ENCODE measurements at places on chromosomes 7 and 10. TPM values are rescaled to one million over a fixed set of nuclear protein-coding genes. Genes with fewer than 3 reads are reported as not detected.

GNG11 gene
- not detected for total RNA-seq

XRCC2 gene
- total RNA-seq = 9.7 TPM

VGF gene
- total RNA-seq = 0.30 TPM

GPR158 gene
- total RNA-seq = not detected

PON1 gene
- total RNA-seq = not detected

TASOR2 gene
- 35.1 TPM for total RNA-seq

DNA sequence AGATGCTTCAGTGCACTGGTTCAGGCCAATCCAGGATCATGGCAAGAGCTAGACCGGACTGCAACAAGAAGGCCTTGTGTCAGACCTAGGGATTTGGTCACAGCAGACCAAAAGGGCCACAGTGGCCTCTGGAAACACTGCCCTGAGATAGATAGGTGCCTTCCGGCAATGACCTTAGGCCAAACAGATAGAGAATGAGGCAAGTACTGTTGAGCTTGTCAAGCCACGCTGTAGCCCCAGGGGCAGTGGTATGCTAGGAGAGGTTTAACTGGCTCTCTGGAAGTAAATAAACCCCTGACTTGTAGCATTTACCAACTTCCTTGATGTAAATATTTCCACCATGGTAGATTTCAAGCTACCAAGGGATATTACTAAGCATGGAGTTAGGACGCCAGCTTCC, 197.5 kb downstream of the GRID1 start:
- no peak for DNase-seq

GRCh38 chr10:29691564-29692072, 56.8 kb upstream of the SVIL start:
- no peak for DNase-seq

DNA sequence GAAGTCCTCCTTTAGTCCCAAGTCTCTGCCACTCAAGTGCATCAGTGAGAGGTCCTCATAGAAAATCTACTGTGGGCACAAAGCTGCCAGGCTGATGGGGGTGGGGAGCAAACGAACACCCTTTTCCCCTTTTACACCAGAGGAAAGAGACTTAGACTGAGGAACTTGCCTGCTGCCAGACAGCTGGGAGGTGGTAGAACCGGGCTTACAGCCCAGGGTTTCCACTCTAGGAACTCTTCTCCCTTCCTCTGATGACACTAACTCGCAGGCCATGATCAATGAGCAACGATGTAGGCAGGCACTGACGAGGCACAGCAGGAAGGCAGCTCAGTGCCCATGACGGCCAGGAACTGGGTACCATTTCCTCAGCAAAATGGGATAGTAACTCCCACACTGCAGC, 11.0 kb upstream of the SH2D4B start:
- DNase-seq = no peak

DNA sequence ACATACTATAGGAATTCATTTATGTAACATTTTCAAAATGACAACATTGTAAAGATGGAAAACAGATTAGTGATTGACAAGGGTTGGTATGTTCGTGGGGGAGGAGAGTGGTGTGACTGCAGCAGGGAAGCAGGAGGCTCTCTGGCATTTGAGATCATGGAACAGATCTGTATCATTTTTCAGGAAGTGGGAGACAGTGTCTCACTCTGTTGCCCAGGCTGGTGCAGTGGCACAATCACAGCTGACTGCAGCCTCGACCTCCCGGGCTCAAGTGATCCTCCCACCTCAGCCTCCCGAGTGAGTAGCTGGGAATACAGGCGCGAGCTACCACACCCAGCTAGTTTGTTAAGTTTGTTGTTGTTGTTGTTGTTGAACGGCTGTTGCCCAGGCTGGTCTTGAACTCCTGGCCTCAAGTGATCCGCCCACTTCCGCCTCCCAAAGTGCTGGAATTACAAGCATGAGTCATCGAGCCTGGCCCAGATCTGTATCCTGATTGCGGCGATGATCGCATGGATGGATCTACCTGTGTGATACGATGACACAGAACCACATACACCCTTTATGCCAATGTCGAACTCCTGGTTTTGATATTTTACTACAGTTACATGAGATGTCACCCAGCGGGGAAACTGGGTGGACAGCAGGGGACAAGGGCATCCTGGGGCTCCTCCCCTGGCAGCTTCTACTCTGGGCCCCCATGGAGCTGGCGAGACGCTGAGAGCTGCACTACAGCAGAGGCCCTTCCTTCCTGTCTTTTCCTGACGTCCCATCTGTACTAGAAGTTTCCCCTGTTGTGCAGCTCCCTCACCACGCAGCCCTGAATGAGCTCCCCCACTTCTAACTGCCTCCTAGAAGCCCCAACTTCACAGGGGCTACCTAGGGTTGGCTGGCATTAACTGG, 12.3 kb upstream of the CYTH3 start:
- DNase-seq = no peak

Data from activated CD4-positive, alpha-beta memory T cell treated with anti-CD3 and anti-CD28 coated beads, Interleukin-2, amount 10 ng/mL, durations not matched to agents 7 days and 5 days (primary cell).